ENCODE measurements at places on chromosomes 6 and 20.

DNA sequence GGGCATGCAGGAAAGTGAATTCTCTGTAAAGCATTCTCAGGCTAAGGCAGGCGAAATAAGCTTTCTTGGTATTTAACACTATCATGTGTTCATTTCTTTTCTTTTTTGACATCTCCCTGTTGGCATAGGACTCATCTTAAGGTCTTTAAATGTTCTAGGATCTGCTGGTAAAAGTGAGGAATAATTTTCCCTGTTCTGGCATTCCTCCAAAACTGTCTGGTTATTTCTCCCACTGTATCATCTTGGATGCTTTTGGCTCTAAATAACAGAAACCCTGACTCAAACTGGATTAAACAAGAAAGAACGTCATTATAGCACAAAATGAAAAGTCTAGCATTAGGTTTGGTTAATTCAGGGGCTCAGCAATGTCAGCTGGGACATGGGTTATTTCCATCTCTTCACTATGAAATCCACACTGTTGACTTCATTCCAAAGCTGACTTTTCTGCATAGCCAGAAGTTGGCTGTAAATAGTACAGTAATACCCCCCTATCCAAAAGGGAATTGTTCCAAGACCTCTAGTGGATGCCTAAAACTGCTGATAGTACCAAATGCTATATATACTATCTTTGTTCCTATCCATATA is 37.9 kb upstream of the SNAP25 start:
- no peak for DNase-seq

DNA sequence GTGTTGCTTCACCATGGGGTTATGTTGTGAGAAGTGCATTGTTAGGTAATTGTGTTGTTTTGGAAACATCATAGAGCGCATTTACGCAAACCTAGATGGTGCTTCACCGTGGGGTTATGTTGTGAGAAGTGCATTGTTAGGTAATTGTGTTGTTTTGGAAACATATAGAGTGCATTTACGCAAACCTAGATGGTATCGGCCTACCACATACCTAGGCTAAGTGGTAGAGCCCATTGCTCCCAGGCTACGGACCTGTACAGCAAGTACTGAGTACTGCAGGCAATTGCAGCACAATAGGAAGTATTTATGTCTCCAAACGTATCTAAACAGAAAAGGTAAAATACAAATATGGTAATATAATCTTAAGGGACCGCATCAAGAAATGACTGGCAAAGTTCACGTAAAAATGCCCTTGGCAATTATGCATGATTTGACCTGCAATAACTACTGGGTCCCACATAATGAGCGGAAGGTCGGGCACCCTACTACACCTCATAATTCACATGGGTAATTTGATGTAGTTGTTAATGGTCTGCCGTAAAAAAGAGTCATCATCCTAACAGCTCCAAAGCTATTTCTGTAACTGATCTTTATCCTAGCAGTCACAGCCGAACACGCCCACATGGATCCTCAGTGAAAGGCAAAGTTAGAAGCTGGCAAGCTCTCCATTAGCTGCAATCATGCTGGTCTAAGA is 76.0 kb downstream of the RSPH3 start:
- DNase-seq = no peak

- no peak for DNase-seq
Observed at GRCh38 chr6:32188381-32189068, 1.5 kb downstream of the PBX2 start.

DNA sequence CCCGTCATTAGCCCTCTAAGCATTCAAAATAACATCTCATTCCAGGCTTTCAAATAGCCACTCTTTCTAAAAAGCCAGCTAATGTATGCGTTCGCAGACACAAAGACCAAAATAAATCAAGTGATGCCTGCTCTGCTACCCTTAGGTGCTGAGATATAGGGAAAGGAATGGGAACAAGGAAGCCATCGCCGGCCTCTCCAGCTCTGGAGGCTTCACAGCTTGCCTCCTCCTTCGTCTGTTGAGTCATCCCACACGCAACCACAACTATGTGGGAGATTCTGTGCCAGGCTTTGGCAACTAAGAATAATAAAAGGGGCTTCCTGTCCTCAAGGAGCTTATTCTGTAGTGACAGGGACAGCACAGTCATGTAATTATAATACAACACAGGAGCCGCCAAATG is 27.3 kb upstream of the SLC22A23 start:
- no peak for DNase-seq

- DNase-seq = no peak
Observed at GRCh38 chr20:6707321-6707831, 60.1 kb upstream of the BMP2 start.

- peak; percentile 38 for DNase-seq
Observed at GRCh38 chr6:116461932-116462885, 1.0 kb downstream of the CALHM6 start.

- DNase-seq = no peak
Observed at GRCh38 chr20:20214757-20215275, 153.1 kb upstream of the INSM1 start.

GRCh38 chr20:57909763-57910331 is 200.0 kb upstream of the PMEPA1 start:
- no peak for DNase-seq

DNA sequence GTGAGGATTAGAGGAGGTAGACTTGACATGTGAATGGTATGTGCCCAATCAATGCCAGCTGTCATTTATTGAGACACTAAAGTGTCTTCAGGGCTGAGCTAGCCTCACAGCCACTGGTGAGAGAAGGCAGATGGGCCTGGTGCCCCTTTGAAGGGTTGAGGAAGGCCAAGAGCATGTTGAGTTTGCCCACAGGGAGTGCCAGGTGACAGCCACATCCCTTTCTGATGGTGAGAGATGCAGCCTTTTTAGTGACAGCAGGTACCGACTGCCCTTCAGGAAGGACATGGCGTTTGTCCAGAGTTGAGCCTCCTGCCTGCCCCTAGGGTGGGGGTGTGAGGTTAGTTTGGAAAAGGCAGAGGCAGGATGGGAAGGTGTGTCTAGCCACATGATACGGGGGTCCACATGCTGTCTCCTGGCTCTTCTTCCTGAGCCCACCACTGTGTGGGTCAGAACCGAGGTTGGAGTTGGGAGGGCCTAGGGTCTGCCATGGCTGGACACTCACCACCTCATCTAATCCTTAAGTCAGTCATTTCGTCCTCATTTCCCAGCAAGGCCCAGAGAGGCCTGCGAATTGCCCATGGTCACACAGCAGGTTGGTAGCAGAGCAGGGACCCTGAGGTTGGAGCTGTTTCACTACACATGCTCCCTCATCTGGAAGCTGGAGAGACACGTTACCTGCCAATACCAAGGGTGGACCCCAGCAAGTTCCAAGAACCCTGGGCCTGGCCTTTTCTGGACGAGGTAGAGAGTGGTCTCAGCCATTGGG is 32.5 kb downstream of the SPDEF start:
- DNase-seq = no peak

DNA sequence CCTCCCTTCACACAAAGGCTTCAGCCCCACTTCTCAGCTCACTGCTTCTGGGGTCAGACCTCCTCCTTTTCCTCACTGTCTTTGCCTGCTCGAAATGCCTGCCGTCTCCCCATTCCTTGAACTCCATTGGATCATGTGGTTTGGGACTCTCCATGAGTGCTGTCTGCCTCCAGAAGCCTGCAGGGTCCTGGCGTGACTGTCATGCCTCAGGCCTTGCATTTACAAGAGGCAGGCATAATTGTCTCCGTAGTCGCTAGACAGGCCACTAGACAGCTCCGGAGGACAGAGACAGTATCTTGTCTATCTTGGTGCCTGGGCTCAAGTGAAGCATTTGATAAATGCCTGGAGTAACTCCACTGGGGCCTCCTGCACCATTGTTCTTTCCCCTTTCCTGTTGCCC is 15.3 kb downstream of the PNLDC1 start:
- no peak for DNase-seq

GRCh38 chr6:95846652-95847051 is 169.1 kb upstream of the FUT9 start:
- no peak for DNase-seq

DNA sequence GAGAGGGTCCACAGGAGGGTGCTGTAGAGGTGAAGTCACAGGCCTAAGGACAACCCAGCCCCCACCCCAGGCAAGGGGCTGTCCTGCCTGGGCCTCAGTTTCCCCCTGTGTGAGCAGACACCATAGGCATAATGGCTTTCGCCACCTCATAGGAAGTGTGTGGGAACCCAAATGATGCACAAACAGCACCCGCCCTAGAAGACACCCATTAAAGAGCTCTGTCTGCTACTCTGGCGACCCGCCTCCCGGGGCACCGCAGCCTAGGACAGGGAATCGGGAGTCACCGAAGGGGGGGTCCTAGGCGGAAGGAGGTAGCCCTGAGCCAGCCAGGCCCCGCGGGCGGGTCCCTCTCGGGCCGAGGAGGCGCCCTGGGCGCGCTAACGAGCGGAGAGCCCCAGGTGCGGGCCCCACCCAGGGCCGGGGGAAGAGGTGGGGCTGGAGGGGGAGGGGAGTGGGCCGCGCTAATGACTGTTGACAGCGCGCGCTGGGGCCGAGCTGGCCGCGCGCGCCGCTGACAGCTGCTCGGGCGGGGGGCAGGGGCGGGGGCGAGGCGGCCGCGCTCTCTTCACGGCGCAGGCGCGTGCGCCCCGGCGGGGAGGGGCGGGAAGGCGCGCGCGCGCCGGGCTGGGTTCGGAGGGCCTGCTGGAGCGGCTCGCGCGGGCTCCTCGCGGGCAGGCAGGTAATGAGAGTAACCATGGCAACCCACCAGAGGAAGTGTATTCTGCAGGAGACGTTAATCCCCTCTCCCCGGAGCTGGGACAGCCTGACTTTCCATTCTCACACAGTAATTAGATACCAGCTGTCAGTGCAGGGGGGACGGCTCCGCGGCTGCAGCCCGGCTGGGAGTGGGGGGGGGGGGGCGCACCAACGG is 48.9 kb downstream of the NOL4L start:
- DNase-seq = no peak

DNA sequence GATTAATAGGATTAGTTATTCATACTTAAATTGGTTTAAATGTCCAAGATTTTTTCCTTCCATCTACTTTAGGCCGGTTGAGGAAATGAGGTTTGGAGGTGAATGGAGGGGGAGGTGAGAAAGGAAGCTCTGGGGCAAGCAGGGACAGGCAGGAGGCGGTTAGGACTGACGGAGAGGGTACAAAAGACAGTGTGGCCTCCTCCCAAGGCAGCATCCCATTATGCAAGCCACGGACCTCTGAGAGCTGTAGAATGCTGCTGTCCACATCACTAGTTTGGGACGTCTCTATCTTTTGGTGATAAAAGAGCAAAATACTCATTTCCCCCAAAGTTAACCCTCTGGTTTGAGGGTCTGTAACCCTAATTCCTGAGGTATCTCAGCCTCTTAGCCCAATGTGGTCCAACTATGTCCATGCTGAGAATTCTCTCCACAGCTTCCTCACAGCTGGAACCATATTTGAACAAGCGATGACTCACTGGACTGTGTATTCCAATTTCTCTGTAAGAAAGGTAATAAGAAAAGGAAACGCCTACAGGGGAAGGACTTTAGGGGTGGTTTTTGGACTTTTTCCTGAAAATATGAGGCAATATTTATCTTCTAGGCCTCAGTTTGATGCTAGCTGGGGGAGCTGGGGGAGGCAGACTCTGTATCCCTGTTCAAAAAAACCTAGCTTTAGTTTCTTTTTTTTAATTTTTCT is 172.2 kb downstream of the TFAP2B start:
- DNase-seq = no peak

DNA sequence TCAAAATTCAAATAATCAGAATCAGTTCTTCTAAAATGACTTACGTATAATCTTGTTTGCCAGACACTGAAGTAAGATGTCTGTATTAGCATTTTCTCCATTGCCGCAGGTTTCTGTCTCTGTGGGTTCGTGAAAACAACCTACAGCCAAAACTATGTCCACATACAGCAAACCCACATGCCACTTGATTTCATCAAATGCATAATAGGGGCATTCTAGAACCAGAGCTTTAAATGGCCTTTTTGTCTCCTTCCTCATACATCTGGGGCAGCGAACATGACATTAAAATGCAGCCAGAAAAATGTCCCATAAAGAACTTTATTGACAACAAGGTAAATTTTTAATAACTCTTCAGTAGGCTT is 90.2 kb upstream of the QKI start:
- DNase-seq = no peak

DNA sequence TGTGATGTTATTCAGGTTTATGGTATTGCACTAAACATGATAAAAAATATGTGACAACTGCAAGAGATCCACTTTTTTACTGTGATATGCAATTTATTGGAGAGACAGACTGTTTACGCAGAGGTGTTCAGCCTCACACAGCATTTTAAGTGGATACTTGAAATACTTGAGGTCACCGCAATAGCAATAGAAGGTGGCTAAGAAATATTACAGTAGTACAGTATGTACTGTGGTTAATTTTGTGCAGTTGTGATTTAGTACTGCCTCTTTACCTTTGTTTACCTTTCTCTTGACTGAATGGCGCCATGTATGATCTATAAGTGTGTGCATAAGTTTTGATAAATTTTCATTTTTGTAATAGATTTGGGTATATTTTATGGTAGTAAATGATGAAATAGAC is 17.4 kb downstream of the MACROD2 start:
- DNase-seq = no peak

- DNase-seq = no peak
Observed at GRCh38 chr6:166423781-166424180, 41.0 kb upstream of the MPC1 start.

DNA sequence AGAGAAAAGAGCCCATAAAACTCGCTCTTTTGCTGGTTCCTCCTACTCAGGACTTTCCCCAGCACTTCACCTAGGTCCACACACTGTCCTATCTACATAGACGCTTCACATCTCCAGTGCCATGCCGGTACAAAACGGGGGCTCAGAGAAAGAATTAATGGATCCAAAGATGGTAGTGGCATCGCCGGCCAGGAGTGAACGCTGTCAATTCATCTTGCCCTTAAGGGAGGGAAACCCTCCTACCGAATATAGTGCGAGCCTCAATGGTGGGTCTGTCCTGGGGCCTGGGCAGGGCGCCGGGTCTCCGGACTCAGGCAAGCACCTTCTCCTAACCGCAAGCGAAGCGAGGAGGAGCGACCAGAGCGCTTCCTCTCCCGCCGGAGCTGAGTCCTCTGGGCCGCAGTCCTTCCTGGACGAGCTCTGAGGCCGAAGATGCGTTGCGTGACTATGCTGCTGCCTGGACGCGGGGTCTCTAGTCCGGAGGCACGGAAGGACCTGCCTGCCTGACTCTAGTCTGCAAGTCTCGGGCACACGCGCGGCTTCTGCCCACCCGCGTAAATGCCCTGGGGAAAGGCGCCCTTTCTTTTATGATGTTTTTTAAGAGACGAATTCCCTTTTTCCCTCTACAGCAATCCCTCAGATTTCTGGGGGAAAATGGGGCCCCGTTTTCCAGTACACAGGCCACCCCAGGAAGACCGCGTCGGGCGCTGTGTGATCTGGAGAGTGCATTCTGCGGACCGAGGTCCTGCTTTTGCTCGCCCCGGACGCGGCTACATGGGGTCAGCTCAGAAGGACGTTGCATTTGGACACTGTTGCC is 100.1 kb upstream of the PRDM1 start:
- no peak for DNase-seq

- no peak for DNase-seq
Observed at GRCh38 chr20:9916761-9917160, 77.9 kb upstream of the PAK5 start.

- no peak for DNase-seq
Observed at GRCh38 chr6:5764401-5764955, 242.2 kb downstream of the NRN1 start.

- no peak for DNase-seq
Observed at GRCh38 chr20:44649126-44649525, 2.4 kb downstream of the ADA start.

- DNase-seq = no peak
Observed at GRCh38 chr6:130666786-130667185, 160.4 kb upstream of the SMLR1 start.

All from KG1 (cell line).